ENCODE measurements at places on chromosomes 6 and 20.

DNA sequence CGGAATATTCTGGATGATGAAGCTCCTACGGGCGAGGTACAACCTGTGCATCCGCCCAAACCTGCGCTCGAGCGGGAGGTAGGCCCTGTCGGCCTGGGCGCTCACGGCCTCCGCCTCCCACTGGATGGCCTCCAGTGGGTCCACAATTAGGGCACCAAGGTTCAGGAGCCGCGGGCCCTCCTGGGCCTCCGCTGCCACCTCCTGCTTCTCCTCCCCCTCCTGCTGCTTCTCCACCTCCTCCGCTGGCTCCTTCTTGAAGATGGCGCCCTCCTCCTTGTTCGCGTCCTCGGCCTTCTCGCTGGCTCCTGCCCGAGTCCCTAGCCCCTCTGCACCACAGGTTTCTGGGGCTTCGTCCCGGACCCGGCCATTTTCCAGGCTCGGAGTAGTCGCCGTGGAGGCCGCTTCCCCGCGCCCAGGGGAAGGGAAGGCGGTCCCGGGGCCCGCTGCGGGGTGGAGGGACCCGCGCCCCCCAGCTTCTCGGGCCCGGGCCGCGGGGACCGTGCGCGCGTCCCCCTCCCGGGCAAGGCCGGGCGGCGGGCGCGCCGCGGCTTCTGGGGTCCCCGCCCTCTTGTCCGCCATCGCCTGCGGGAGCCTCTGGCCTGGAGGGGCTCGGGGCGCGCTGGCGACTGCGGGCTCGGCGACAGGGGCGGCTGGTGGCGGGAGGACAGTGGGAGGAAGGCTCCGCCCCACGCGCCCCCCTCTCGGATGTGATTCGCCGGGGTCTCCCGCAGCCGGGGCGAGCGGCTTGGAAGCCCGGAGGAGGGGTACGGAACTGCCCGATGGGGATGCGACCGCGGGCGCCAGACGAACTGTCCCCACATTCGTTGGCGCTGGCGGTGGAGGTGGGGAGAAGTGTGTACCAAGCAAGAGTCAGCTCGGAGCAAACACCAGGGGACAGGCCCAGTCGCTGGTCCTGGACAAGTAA, 17.6 kb downstream of the PLAGL2 start:
- DNase-seq: peak; percentile 62

DNA sequence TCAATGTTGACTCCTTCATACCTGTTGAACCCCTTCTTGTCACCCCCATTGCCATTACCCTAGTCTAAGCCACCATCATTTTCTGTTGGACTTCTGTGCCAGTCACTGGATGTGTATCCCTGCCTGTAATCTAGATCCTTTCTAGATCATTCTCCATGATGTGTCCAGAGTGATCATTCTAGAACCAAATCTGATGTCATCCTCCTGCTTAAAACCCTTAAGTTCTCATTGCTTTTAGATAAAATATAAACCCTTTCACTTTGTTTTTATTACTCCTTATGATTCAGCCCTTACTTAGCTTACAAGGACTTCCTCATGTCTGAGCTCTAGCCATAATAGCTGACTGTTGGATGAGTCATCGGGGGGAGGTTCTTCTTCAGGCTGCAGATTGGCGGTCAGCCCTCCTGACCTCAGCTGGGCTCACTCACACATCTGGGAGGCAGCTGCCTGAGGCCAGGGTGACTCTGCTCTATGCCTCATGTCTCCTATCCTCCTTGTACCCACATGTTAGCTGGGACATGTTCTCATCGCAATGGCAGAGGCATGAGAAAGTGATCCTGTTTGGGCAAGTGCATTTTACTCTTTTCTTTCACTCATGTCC, 287.6 kb downstream of the ESR1 start:
- DNase-seq: no peak

- DNase-seq: peak; percentile 58
Observed at GRCh38 chr6:163926642-163927041, 512.1 kb downstream of the QKI start.

DNA sequence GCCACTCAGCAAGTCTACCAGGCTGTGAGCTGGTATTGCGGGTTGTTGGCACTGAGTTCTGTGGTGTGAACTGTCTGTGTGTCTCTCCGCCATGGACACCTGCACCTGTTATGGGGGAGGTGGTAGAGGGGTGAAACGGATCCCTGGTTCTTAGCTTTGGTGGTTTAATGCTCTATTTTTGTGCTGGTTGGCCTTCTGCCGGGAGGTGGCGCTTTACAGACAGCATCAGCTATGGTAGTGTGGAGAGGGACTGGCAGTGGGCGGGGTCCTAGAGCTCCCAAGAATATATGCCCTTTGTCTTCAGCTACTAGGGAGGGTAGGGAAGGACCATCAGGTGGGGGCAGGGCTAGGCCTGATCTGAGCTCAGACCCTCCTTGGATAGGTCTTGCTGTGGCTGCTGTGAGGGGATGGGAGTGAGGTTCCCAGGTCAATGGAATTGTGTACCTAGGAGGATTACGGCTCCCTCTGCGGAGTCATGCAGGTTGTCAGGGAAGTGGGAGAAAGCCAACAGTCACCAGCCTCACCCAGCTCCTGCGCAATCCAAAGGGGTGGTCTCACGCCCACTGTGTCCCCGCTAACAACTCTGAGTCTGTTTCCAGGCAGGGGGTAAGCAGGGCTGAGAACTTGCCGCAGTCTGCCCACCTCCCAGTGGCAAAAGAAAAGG, 154.3 kb downstream of the CCDC170 start:
- no peak for DNase-seq

DNA sequence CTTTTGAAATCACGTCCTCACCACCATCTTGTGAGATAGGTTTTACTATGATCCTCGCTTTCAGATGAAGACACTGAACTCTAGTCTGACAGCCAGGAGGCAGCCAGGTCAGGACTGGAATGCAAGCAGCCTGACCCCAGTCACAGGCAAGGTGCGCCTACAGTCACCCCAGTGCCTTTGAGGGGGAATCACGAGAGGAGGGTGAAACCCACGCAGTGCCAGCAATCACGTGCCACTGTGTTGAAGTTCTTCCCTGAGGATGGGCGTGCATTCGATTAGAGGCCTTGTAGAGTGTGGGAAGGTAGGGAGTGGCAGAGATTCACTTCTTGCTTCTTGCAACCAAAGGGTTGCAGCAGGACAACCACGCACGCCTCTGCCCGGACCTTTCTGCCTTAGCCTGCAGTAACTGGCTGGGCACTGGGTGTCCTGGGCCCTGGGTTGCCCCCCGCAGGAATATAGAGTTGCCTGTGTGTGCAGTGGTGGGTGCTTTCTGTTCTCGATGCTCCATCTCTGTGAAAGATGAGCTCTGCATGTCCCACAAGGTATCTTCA, 33.7 kb upstream of the IRF4 start:
- DNase-seq: no peak

GRCh38 chr6:98808541-98809210, 25.7 kb upstream of the POU3F2 start:
- no peak for DNase-seq

GRCh38 chr6:144756469-144756868, 471.3 kb downstream of the UTRN start:
- no peak for DNase-seq

DNA sequence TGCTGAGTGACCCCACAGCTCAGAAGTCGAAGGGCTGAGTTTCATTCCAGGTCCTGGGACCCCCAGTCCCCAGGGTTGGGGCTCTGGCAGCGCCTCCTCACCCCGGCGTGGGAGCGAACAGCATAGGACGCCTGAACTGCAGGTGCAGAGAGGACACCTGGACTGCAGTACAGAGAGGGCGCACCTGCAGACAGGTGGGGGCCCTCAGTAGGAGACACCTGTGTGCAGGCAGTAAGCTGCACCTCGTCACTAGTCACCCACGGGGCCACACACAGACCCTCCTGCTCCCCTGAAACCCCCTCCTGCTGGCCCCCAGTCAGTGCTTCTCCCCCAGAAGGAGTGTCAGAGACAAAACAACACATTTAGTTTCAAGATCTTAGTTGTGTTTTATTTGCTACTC, 8.6 kb upstream of the NKAIN4 start:
- DNase-seq: no peak

GRCh38 chr6:1701668-1702353, 92.1 kb downstream of the FOXC1 start:
- no peak for DNase-seq

- no peak for DNase-seq
Observed at GRCh38 chr6:116450769-116451740, 10.1 kb upstream of the CALHM6 start.

- DNase-seq: no peak
Observed at GRCh38 chr20:14918281-14918680, 580.9 kb upstream of the FLRT3 start.

DNA sequence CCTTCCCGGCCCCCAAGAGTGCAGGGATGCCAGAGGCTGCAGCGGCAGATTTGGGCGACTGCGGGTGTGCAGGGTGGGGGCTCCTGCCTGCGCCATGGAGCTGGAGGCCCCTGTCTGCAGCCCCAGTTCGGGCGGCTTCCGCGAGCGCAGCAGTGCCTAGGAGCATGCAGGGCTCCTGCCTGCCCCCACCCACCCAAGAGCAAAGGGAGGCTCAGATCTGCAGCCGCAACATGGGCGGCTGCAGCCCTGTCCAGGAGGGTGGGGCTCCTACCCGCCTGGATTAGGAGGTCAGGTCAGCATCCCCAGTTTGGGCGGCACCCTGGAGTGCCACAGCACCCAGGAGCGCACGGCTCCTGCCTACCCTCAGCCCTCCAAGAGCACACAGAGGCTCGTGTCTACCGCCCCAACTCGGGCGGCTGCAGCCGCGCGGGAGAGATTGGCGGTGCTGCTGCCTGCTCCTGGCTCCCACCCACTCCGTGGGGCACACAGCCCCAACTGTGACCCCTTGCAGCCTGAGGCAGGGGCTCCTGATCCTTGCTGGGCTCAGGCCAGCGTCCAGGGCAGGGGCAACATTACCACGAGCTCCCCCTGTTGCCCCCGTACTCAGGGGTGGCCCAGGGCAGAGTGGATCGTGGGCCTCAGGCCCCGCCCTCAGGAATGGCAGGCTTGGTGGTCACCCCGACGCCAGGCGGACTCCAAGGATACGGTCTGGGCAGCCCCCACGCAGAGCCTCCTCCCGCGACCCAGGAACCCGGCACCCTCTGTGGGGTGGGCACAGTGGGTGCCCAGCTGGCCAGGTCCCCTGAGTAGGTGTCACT, 55.5 kb upstream of the UNC93A start:
- DNase-seq: no peak

GRCh38 chr6:93581371-93581770, 162.0 kb upstream of the EPHA7 start:
- DNase-seq: no peak

DNA sequence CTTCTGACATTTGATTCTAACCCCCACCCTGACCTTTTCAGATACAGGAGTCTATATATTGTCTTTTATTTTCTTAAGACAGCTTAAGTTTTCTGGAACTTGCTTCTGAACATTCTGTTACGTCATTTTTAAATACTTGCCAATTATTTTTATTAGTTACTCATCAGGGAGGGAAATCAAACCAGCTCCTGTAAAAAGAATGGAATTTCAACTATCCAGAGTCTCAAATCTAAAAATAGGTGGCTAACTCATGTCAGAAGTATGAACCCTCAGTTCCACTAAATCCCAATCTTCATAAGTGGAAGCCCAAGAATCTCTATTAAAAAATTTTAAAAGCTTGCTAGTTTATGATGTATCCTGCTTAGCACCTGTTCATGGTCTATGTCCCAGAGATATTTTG, 900.0 kb downstream of the KIF16B start:
- no peak for DNase-seq

DNA sequence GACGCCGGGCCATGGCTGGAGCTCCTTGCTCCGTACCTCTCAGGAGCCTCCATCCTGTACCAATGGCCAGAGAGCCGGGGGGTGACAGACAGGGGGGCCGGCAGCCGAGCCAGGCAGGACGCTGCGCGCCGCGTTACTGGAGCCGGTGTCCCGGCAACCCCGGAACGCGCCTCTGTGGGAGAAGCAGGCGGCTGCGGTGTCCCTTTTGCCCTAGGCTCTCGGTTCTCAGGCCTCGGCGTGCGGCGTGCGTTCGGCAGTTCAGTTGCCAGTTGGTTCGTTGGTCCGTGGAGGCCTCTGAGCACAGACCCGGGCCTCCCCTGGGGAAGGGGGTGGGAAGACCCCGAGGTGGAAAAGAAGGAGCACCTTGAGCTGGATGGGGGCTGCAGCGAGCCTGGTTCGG, at the start of gene SPATS1:
Gene SPATS1, plus strand, starts transcription at position 162 of the 400 bp plus-strand sequence. CDS start 446 bp downstream, outside the sequence.
- no peak for DNase-seq

DNA sequence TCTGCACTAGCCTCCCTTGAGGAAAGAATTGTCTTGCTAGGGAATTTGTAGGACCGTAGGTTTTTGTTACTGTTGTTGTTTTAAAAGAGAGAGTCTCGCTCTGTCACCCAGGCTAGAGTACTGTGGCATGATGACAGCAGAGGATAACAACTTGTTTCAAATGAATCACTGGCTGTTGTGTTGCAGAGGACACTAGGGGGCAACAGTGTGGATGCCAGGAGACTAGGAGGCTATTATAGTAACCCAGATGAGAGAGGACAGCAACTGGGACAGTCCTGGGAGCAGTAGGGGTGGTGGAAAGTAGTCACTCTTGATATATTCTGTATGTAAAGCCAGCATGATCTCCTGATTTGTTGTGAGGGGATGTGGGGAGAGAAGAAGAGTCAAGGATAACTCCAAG, 41.8 kb upstream of the LAMA4 start:
- no peak for DNase-seq

DNA sequence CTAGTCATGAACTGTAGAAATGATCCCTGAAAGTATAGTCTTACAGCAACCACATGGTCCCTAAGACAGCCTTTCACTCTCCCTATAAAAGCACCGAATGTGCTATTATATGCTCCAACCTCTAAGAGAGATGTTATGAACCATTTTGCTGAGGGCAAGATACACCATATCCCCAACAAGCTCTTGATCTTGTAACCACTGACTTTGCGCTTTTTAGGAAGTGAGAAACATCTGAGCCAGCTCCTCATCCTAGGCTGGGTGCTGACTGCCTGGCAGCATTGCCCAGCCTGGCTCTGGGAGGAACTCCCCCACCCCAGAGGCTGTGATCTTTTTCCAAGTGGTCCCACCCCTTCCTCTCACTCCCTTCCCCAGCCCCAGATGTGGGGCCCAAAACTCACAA, 3.1 kb upstream of the EMILIN3 start:
- no peak for DNase-seq

DNA sequence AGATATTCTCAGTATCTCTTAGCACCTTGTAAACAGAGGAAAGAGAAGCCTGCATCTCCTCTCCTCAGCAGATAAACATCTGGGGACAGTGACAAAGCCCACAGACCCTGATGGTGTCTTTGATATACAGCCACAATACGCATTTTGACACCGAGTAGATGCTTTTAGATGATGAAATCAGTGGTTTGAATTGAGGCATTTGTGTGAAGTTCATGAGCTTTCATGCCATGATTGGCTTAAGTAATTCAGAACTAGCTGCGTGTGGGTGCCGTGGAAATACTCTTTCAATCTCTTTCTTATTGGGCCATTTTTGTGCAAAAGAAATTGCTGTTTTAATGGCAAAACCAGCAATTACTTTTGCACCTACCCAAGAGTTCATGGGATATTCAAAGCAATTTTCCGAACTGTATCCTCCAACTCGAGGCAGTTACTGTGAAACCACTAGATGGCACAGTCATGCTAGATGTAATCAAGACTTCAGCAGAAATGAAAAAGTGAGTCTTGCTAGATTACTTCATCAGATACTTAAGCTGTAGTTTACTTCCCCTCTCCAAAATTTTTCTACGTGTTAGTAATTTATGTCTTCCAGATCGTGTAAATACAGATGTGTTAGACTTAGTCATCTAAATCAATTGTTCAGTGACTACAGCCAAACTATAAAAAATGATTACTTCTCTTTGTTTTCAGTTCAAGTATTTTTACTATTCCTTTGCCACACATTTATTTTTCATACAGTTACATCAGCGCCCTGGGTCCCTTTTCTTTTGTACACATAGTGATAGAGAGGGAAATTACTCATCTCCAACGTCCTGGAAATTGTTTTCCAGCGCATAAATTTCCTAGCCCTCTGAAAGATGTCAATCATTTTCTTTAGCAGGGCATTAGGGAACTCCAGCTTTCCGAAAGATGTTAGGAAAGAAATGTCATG, 49.4 kb downstream of the IYD start:
- DNase-seq: no peak

Measured in caudate nucleus (tissue), 63 donors.